Transverse colon (tissue), 4 donors: ENCODE measurements at places on chromosomes 6 and 20. TPM values are rescaled to one million over a fixed set of nuclear protein-coding genes. Genes with fewer than 3 reads are reported as not detected.

- no peak for DNase-seq
Measured at GRCh38 chr6:68139130-68139529, 496.0 kb upstream of the ADGRB3 start.

Gene CD24
- total RNA-seq, result 466 TPM

GRCh38 chr6:113414511-113414910, 442.6 kb upstream of the MARCKS start:
- DNase-seq, result peak; percentile 23

DNA sequence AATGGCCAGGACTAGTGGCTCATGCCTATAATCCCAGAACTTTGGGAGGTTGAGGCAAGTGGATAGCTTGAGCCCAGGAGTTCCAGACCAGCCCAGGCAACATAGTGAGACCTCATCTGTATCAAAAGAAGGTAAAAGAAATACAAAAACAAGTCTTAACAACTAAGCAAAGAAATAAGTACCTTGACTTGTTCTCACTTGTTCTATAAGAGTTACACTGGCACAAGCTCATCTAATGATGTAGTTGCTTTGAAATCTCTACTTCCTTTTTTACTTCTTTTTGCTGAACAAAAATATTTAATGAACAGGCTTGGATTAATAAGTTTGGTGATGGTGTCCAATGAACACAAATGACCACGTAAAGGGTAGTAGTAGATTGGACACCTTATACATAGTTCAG, 72.2 kb downstream of the SGK1 start:
- DNase-seq, result no peak

GRCh38 chr6:146928503-146928902, 275.7 kb upstream of the STXBP5 start:
- DNase-seq, result no peak

DNA sequence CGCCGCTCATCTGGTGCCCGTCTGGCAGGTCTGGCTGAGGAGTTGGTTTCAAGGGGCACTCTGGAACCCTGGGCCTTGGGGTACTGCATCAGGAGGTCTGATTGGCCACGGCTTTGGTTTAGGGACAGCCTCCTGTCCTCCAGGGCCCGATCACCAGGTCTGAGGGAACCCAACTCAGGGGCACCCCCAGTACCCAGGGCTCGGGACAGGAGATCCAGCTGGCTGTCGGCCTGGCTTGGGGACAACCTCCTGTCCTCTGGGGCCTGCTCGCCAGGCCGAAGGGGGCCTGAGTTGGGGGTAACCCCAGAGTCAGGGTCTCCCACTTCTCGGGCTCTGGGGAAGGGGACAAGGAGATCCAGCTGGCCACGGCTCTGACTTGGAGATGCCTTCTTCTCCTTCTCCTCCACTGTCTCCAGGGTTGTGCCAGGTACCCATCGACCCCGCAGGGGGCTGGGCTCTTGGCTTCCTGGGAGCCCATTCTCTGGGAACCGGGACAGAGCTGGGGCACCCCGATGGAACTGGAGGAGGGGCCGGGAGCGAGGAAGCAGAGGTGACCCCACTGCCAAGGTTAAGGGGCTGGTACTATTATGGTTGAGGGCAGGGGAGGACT, 2.4 kb upstream of the EIF6 start:
- no peak for DNase-seq

GRCh38 chr20:56574531-56575142, 41.6 kb downstream of the FAM209B start:
- no peak for DNase-seq

DNA sequence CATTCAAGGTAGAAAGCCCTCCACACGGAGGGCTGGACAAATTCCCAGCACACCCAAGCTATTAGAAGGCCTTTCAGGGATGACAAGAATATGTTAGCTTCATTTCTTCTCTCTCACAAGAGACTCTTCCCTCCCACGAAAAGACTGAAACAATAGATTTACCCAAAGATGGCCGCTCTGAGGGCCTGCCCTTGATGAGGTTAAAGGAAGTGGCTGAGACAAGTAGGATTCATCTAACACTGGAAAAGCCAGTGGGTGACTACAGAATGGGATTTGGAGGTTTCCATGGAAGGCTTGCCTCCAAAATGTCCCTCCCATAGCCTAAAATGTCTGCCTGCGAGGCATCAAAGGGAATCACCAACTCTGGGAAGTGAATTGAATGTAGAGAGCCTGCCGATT, 277.6 kb downstream of the CLIC5 start:
- no peak for DNase-seq
